ENCODE measurements at places on chromosomes 1 and 21.

GRCh38 chr1:52037402-52037814, 3.8 kb upstream of the KTI12 start:
- DNase-seq: no peak

DNA sequence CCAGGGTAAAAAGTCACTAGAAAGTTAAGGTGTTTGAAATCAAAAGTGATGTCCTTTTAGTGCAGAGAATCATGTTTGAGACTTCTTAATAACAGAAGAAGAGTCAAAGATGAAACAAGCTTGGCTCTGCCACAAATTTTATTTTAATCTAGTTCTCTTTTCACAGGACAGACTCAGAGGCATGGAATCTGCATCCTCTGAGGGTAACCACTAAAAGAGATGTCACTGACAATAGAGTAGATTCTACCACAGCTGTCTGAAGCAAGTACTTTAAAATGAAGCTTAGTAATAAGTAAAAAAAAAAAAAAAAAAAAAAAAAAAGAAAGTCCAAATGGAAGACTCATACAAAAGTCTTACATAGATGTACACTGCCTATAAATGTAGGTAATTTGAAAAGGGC, 519.7 kb upstream of the PRMT6 start:
- no peak for DNase-seq

DNA sequence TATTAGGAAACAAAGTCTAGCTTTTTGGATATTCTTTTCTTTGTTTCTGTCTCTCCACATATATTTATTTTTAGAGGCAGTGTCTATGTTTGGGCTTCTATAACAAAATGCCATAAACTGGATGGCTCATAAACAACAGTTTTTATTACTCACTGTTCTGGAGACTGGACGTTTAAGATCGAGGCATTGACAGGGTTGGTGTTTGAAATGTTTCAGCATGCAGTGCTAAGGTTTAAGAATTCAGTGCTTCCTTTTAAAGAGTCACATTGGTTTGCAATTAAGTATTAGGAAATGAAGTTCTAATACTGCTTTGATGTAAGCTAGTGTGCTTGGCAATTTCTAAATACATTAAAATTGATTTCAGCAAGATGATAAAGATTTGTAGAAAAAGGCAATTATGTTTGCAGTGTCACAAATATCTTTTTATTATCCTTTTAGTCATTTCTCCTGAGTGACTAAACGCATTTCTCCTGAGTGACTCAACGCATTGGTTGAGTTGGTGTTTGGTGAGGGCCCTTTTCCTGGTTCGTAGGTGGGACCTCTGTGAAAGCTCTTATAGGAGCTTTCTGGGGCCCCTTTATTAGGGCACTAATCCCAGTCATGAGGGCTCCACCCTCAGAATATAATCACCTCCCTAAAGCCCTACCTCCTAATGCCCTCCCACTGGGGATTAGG, 317.0 kb downstream of the USP25 start:
- DNase-seq: peak; percentile 47

GRCh38 chr21:17506951-17507350, 5.9 kb upstream of the CXADR start:
- DNase-seq: no peak

DNA sequence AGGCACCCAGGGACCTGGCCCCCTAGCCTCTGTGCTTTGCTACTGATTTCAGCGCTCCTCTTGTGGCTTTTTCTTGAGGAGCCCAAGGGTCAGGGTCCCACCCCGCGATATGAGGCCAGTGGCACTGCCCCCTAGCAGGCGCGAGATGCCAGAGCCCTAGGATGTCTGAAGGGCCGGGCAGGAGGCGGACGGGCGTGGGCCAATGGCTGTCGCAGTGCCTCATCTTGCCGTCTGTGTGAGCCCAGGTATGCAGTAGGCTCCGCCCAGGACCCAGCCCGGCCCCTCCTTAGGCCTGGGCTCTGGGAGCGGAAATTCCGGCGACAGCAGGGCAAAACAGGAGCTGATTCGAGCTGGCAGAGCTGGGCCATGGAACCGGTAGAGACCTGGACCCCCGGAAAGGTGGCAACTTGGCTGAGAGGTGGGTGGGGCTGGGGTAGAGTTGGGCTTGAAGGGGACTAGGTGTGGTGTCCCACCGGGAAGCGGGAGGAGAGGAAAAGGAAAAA, at the start of gene CNKSR1:
TSS of gene CNKSR1 (plus strand) at position 310 of the 503 bp plus-strand sequence. CDS start at position 367, 57 bp downstream.
- DNase-seq: no peak

DNA sequence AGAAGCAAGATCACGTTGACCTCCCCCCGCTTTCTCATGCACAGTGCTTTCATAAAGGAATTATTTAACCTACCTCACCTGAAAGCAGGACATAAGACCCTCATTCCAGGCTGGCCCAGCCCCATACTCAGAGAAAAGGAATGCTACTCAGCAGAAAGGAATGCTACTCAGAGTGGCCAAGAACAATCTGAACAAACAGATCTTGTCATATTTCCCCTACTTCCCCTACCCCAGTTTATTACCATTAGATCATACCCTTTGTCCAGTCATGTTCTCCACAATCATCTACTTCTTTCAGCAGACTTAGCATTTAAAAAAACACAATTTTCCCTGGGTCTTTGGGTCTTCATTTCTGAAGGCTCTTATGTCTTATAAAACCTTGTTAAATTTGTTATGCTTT, 89.8 kb downstream of the SLC16A1 start:
- peak; percentile 82 for DNase-seq

GRCh38 chr1:203054184-203054583, 27.9 kb downstream of the PPFIA4 start:
- DNase-seq: no peak

DNA sequence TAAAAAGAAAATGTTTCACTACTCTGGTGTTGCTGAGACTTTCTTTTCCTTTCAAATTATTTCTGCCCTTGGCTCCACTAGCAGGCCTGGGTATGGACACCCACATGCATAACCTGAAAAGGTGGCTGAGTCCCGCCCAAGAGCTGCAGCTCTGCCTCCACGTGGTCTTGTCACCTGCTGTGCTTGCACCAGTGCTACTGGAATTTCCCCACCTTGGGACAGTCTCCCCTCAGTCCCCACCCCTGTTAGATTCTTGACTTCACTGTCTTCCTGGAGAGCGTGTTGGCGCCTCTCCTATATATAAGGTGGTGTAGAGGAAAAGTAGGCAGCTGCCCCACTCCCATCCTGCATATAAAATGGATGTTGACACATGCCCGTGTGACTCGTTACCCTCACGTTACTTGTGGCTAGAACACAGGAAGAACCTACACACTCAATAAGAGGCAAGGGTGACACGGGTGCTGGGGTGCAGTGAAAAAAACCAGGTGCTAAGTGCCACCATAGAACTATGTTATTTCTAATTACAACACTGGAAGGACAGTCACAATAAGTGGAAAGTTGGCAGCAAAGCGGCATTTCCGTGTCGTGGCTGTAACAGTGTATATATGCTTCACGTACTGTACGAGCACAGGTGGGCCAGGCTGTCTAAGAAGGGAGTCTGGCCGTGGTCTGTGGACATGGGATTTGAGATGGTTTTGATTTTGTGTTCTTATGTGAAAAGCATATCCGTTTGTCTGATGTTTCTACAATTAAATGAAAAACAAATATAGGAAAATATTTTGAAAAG, 61.0 kb downstream of the POFUT2 start:
- DNase-seq: no peak

DNA sequence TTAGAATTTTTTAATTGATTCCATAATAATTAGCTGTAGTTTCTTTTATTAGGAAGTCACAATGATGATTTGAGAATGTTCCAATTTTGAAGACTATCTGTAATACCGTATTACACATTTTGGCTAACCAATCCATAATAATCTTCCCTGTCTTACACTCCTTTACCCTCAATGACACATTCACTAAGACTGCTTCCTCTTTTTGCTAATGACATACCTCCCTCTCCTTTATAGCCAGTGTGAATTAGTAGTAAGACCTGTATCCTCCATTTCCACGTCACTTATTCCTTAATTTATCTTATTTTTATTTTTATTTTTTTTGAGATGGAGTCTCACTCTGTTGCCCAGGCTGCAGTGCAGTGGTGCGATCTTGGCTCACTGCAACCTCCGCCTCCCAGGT, 10.1 kb downstream of the KDM1A start:
- DNase-seq: no peak

- no peak for DNase-seq
These were observed 69.0 kb upstream of the NFIA start for GRCh38 chr1:61013189-61013945.

GRCh38 chr1:177274687-177275211, 104.0 kb downstream of the BRINP2 start:
- peak; percentile 23 for DNase-seq

DNA sequence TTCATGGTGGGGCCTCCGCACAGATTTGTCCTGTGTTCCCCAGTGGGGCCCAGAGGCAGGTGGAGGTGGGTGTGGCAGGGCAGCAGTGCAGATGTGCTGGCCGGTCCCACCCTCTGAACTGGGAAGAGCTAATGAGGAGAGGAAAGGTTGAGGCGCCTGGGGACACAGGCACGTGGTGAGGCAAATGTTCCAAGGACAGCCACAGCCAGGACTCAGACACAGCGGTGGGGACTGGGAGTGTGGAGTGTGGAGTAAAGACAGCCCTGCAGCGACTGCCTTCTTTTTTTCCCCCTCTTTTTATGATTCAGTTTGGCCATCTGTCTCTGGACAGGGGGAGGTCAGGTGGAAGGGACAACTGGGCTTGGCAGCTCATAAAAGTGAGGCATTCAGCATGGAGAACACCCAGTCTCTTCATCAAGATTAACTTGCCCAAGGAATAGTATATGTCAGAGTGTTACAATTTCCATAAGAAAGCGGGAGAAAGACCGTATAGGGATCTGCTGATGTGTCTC, 104.2 kb upstream of the GCLM start:
- DNase-seq: no peak

- DNase-seq: no peak
These were observed 273.7 kb downstream of the BARHL2 start for GRCh38 chr1:90443354-90443753.

DNA sequence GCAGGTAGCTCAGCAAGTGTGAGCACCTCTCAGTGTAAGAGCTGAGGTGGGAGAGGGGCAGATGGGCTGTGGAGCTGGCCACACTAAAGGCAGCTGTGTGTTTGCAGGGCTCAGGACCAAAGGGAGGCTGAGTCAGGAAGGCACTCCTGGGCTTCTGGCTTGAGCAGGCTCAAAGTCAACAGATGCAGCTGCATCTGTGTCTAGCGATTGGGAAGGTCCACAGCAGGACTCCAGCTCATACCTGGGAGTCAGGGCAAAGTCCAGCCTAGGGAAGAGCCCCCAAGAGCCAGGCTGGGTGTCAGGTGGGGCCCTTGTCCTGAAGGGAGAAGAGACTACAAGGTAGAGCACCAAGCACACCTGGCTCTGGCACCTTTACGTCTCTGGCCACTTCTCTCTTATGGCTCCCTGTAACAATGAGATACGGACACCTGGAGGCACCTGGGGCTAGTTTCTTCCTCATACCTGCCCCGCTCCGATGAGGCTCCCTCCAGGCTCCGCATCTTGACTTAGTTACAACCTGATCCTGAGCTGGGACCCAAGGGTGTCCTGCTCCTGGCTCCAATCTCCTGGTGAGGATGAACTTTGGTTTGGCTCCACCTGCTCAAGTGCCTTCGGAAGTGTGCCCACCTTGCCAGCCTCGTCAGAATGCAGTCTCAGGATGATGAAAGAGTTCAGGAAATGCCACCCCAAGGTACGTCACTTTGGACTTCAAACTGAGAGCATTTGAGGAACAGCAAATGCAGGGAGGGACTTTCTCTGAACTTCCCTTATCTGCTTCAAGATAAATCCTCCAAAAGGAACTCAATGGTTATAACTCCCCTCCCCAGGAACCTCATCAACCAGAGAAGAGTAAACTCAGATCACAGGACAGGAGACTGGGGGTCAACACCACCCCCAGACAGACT, 21.5 kb upstream of the SLC2A1 start:
- DNase-seq: no peak

DNA sequence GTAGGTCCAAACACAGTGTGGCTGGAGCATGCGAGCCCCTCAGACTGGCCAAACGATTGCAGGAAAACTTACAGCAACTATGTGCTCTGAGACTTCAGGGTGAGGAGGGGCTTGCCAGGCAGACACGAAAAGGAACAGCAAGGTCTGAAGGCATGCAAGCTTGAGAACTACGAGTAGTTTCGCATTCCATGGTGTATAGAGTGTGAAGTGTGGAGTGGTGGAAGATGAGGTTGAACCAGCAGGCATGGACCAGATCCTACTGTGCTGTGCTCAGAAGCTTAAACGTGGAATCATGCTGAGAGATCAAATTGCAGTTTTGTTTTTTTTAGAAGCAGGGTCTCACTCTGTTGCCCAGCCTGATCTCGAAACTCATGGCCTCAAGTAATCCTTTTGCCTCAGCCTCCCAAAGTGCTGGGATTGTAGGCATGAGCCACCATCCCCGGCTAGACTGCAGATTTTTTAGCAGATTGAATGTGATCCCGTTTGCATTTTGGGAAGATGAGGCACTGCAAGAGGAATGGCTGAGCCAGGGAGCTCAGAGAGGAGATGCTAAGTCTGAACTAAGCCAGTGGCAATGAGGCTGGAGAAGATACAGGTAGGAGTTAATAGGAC, 5.1 kb upstream of the TFAP2E start:
- DNase-seq: no peak

- DNase-seq: no peak
These were observed 2.3 kb upstream of the PLA2G2A start for GRCh38 chr1:19981507-19982312.

- no peak for DNase-seq
These were observed 5.7 kb downstream of the MYBPH start for GRCh38 chr1:203169770-203170520.

DNA sequence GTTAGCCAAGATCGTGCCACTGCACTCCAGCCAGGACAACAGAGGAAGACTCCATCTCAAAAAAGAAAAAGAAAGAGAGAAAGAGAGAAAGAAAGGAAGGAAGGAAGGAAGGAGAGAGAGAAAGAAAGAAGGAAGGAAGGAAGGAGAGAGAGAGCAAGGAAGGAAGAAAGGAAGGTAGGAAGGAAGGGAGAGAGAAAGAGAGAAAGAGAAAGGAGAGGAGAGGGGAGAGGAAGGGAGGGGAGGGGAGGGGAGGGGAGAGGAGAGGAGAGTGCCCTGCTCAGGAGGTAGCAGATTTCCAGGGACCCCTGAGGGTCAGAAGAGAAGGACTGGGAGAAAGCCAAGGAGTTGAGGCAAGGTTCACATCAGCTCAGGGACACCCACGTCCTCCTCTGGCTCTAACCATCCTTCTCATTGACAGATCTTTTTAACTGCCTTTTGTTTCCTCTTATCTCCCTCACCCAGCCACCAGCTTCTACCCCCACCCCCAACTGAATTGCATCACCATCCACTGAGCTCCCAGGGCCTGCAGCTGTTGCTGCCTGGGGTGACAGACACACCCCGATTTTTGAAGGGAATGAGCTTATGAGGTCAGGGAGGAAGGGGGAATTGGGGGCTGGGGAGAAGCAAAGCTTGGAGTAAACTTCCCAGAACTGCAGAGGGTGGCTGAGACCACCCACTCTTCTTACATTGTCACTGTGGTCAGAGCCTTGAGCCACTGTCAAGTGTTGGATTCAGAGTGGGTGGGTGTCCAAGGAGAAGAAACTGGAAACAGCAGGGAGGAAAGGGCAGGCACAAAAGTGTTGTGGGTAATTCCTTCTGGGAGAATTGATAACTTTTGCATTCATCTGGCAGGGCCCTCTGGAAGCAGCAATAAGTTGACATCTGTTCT, 91.6 kb downstream of the GLUL start:
- no peak for DNase-seq
